ENCODE measurements at places on chromosomes 11 and 22.

DNA sequence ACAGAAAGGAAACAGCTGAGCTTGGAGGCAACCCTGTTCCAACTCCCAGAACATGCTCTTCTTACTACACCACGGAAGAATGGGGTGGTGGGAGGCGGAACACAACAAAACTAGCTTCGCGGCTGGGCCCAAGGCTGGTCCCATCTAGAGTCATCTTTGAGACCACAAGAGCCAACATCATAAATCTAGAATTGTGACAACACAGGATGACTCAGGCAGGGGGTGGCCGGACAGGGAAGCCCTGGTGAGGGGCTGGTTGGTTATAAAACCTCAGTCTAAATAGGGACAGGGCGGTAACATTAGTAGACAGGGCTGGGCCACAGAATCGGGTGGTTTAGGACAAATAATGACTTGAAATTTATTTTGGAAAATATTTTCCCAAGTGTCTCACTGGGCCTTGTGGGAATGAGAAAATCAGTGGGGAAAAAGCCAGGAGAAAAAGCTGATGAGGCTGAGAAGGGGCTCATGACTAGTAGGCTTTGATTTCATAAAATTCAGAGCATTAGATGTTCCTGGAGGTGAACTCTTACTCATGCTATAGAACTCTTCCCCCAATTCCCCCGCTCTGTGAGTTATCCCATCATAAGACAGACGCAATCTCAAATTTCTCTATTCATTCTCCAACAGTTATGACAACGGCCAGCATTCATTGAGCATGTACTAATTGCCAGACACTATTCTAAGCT is 151.8 kb upstream of the TIMP3 start:
- peak; percentile 41 for DNase-seq

- no peak for DNase-seq
Measured at GRCh38 chr22:20139391-20140106, 7.9 kb downstream of the ZDHHC8 start.

- peak; percentile 34 for DNase-seq
Measured at GRCh38 chr11:64120951-64121569, 44.9 kb downstream of the MACROD1 start.

DNA sequence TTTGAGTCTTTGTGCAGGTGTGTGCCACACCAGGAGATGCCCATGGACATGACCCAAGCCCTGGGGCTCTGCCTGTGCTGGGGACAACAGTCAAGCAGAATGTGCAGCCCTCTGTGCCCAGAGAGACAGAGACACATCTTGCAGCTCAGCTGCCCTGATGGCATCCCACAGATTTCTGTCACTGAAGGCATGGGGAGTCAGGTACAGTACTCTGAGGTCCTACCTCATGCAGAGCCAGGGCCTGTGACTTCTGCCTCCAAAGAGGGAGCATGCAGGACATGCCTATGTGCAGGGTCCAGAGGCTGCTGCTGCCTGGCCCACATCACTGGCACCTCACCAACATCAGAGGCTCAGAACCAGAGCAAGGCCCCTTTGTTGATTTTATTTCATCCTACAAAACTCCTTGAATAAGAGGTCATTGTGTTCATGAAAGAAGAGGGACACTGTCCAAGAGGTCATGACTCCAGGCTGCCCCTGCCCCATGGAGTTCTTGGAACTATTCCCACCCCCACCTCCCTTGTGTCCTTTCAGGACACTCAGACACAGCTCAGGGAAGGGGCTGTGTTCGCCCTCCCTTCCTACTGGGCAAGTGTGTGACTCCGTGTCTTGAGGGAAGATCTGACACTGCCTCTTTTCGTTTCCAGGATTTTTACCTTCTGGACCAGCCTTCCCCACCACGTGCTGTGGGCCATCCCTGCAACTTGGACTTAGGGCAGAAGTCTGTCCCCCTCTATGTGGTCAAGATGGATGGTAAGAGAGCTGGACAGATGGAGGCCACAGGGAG is 62.3 kb downstream of the BTG4 start:
- no peak for DNase-seq

GRCh38 chr11:14518820-14519219 is 1.4 kb downstream of the PSMA1 start:
- DNase-seq, result no peak

GRCh38 chr11:73866586-73866996 is 10.1 kb downstream of the COA4 start:
- DNase-seq, result no peak

DNA sequence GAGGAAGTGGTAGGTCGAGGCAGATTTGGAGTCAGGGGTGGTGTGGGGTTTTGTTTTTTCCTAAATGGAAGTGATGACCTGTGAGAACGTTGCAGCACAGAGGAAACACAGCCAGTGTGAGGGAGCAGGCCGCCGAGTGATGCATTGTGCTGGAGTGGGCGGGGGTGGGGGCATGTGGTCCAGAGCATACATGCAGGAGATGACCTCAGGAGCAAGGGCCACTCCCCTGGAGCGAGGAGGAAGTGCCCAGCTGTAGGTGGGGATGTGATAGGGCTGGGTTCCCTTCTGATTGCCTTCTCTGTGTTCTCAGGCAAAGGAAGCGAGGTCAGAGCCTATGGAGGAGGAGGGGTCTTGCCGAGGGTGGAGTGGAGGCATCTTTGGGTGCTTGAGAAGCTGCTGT is 81.4 kb downstream of the PPP6R3 start:
- DNase-seq, result no peak

GRCh38 chr11:114307524-114308203 is 11.5 kb downstream of the NNMT start:
- no peak for DNase-seq

DNA sequence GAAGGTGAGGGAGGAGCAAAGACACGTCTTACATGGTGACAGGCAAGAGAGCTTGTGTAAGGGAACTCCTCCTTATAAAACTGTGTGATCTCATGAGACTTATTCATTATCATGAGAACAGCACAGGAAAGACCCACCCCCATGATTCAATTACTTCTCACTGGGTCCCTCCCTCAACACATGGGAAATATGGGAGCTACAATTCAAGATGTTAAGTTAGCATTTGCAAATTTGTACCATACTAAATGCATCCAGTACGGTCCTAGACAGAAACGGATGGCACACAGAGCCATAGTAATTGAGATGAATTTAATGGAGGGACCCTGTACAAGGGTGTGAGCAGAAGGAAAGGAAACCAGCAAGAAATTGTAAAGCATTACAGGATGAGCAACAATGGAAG is 765.8 kb upstream of the API5 start:
- DNase-seq, result no peak

DNA sequence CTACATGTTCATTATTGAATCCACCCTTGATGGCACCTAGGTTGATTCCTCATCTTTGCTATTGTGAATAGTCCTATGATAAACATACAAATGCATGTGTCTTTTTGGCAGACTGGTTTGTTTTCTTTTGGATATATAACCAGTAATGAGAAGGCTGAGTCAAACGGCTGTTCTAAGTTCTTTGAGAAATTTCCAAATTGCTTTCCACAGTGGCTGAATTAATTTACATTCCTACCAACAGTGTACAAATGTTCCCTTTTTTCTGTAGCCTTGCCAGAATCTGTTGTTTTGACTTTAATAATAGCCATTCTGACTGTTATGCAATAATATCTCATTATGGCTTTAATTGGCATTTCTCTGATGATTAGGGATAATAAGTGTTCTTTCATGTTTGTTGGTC is 184.9 kb downstream of the CASP12 start:
- no peak for DNase-seq

DNA sequence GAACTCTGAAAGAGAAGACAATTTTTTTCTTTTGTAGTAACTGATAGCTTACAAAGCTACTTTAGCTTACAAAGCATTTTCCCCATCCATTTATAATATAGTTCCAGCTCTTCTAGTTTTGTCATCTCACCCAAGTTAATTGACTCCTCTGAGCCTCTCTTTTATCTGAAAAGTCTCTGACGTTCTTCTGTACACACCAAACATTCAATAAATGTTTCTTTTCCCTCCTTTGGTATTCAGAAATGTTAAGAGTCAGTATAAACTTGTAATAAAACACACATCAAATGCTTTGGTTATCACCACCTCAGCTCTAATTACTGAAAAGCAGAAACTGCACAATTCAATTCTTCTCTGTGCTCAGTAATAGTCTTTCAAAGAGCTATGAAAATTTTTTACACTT is 5.9 kb downstream of the CCDC90B start:
- DNase-seq, result no peak

DNA sequence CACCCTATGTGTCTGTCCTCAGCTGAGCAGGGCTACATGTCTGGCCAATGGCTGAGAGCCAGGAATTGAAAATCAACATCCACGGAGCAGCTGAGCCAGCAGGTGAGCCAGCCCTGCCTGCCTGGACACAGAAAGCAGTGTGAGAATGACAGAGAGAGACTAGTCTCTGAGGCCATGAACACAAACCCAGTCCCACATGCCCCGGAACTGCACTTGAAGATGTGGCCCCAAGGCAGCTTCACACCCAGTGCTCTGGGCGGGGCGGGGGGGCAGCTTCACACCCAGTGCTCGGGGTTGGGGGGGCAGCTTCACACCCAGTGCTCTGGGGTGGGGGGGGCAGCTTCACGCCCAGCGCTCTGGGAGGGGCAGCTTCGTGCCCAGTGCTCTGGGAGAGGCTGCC is 37.6 kb downstream of the TRMU start:
- DNase-seq, result no peak

- DNase-seq, result no peak
Measured at GRCh38 chr22:22674467-22674866, 30.1 kb downstream of the GGTLC2 start.

- no peak for DNase-seq
Measured at GRCh38 chr11:117225553-117226170, 6.2 kb downstream of the PCSK7 start.

- DNase-seq, result no peak
Measured at GRCh38 chr11:104073950-104074705, 37.7 kb downstream of the DDI1 start.

- no peak for DNase-seq
Measured at GRCh38 chr11:12773591-12773990, 99.4 kb downstream of the TEAD1 start.

- DNase-seq, result peak; percentile 26
Measured at GRCh38 chr11:124285610-124286344, 28.0 kb downstream of the OR8D1 start.

DNA sequence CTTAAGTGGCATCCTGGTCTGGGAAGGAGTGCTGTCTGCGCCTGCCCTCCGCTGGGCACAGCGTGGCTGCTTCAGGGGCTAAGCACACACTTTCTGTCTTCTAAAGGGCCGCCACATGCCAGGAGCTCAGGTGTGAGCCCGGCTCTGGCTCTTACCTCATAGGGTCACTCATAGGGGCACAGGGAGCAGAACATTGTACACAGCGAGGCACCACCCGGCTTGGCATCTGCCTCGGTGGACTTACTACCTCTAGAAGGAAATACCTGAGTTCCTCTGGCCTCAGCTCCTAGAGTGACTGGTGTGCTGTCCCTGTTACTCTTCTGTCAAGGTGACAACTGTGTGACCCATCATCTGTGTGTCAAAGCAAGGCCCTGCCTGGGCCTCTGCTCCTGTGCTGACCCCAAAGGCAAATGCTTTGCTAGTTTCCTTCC is 13.4 kb downstream of the NEAT1 start:
- no peak for DNase-seq

- no peak for DNase-seq
Measured at GRCh38 chr11:111063726-111064517, 181.6 kb upstream of the POU2AF2 start.

DNA sequence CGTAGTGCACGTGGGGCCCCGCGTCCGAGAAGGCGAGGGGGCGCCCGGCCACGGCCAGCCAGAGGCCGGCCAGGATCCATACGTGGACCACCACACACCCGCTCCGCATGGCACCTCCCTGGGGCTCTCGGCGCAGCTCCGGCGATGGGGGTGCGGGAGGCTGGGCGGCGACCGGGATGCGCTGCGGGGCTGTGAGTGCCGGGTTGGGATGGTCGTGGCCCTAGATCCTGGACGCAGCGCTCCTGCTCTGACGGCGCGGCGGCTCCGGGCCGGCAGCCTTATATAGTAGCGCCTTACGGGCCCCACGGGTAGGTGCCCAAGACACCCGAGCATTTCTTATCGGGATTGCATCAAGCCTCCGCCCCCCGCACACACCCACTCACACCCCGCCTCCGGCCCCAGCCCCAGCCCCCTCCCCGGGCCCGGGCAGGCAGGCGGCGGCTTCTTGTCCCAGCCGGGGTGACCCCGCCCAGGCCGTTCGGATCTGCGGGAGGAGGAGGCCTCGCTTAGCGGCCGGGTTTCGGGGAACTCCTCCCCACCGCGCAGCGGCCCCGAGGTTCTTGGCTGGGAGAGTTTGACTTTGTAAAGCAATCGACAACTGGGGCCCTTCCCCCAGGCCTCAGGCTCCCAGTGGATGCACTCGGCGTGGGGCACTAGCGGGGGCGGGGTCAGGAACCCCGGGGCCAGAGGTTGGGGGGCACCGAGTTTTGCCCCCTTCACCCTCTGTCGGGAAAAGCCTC is at the start of gene FGF19:
Gene FGF19 (minus strand): TSS at position 255 of the 740 bp plus-strand sequence. CDS start 146 bp downstream, at position 109.
- no peak for DNase-seq

DNA sequence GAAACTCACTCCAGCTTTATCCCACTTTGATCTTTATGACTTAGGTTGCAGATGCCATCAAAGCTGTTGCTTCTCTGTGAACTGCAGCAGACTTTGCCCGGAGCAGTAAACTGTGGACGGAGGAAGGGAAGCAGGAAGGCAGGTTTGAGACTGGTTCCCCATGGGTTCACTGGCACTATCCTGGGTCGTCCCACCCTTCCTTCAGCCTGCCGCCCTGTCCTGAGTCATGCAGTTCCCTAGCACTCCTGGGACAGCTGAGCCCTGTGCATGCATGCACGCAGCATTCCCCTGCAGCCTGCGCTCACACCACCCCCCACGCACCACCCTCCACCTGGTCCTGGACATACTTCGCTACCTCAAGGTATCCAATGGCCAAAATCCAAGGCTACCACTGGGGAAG is 23.5 kb upstream of the P2RY2 start:
- DNase-seq, result no peak

DNA sequence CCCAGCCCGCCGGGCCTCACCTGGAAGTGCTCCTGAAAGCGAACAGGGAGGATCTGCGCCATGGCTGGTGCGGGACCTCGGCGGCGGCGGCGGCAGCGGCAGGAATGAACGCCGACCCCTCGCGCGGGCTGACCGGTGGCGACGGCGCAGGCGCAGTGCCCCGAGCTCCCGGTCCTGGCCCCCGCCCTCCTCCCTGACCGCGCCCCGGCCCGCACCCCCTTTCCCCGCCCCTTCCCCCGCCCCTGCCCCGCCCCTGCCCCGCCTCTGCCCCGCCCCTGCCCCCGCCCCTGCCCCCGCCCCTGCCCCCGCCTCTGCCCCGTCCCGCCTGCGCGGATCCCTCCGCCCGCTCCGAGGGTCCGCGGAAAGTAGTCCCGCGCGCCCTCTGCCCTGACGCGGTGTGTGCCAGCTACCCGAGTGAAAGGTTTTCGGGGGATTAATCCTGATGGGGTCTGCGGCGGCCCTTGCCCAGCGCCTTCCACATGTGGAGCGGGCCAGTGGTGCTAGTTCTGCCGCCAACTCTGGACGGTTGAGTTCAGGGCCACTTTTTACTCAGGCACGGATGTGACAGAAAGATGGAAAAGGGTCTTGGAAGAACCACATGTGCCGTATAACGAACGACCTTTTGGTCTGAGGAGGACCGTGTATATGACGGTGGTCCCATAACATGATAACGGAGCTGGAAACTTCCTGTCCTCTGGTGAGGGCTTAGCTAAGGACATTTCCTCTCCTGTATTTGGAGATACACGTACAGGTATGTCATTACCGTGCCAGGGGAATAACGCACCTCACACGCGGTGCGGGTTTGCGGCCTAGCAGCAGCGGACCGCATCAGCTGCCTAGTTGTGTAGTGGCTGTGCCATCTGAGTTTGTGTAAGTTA is at the start of gene CLTCL1:
Gene CLTCL1 (minus strand): TSS at position 140 of the 878 bp plus-strand sequence. CDS start 78 bp downstream, at position 62.
- DNase-seq, result no peak

GRCh38 chr11:15776366-15776765 is 580.0 kb downstream of the SOX6 start:
- no peak for DNase-seq
